Mesothelial cell of epicardium (in vitro differentiated cells): ENCODE measurements at places on chromosomes 1 and 21. TPM values are rescaled to one million over a fixed set of nuclear protein-coding genes. Genes with fewer than 3 reads are reported as not detected.

DHRS3 gene
- 1,067 to 1,086 TPM (median 1,071 TPM) in 3 replicates for total RNA-seq

GNAT2 gene
- 0.36 TPM in 1 of 3 replicates, not detected in the others for total RNA-seq

EFNA3 gene
- total RNA-seq = 14.6 to 17.8 TPM (median 15.4 TPM) in 3 replicates

GRCh38 chr1:158037008-158037865 lies 43.8 kb downstream of the KIRREL1 start:
- no peak for DNase-seq

DNA sequence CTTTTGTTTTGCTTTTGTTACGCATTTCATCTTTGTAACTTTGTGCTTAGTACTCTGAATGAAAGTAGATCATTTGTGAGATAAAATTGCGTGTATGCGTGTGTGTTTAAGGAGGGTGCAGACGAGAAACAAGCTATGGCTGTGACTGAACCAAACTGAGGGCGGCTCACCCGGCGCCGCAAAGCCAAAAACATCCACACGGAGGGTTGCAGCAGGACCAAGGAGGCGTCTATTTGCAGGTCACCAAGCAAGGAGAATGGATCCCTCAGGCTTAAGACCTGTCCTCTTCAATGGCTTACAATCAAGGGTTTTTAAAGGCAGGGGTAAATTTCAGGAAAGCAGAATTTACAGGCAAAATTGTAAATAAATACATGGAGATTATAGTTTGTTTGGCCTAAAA lies 12.8 kb downstream of the GCSAML start:
- no peak for DNase-seq

- no peak for DNase-seq
Measured at GRCh38 chr1:41626146-41626545, 141.7 kb upstream of the EDN2 start.

- DNase-seq = no peak
Measured at GRCh38 chr1:40892354-40892753, 30.2 kb upstream of the CITED4 start.

DNA sequence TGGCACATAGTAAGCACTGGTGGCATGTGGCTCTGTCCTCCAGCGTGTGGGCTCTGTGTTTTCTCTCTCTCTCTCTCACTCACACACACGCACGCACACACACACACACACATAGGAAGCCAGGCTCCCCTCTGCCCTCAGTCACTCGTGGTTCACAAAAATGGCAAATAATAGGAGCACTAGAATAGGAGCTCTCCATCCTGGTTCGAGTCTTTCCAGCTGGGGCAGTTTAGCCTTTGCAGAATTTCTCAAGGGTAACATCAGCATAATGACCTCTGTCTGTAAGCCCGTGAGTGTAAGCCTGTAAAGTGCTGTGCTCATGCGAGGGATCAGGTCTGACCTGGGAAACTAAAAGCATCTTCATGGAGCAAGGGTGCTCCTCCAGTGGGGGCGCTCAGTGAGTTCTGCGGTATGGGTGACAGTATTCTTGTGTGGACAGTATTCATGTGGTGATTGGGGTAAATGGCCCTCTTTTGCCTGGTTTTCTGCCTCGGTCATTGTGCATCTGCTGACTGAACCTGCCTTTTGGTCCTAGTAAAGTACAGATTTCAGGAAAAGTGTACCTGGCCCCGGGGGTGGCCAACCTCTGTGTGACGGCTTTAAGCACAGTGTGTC lies 842 bp upstream of the ZC3H12A start:
- DNase-seq = no peak

DNA sequence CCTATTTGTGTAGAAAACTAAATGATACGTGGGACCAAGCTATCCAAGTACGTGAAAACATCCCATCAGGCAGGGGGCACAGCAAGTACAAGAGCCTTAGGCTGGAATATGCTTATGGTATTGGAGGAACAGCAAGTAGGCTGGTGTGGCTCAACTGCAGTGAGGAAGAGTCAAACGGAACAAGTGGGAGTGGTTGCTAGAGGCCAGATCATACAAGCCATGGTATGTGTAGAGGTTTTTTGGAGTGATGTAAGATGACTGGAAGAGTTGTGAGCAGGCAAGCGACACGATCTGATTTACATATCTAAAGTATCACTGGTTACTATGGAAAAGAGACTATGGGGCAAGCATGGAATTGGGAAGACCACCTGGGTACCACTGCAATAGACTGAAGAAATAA lies 27.8 kb downstream of the ELK4 start:
- no peak for DNase-seq

DNA sequence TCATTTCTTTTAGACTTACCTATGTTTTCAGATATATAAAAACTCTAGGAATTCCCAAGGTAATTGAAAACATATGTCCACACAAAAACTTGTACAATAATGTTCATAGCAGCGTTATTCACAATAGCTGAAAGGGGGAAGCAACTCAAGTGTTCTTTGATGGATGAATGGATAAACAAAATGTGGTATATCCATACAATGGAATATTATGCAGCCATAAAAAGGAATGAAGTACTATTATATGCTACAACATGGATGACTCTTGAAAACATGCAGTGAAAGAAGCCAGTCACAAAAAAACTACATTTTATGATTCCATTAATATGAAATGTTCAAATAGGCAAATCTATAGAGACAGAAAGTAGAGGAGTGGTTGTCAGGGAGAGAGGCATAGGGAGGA lies 62.2 kb upstream of the WDR26 start:
- no peak for DNase-seq

DNA sequence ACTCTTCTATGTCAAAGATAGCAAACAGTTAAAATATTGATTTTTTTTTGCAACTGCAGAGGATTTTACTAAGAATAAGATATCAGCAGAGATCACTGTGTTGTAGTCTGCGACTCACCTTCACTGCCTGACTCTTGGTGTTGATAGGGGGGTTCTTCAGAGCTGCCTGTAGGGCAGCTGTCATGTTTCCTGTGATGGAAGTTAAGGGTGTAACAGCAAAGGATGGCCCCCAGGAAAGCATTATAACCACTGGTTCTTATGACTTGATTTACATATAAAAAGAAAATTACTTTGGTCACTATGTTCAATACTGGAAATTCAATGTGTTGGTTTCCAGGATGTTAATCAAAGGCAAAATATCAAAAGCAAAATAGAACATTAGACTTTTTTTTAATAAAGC lies 2.6 kb downstream of the ARPC5 start:
- DNase-seq = no peak

- no peak for DNase-seq
Measured at GRCh38 chr1:59458884-59459283, 162.0 kb downstream of the FGGY start.

DNA sequence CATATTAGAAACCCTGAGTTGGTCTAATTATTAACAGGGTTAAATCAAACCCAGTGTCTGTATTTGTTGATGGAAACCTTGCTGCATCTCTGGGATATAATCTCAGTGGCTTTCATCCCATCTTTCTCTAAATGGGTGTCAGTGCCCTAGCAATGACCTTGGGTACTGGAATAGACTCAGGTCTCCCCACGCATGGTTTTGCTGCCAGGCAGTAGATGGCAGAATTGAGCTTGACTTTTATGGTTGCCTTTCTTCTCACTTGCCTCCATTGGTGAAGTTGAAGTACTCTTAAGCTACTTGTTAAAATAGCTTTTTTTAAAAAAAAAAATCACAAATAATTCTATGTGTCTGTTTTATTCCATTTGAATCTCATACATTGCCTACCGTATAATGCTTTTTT lies 81.8 kb upstream of the HMCN1 start:
- no peak for DNase-seq

DNA sequence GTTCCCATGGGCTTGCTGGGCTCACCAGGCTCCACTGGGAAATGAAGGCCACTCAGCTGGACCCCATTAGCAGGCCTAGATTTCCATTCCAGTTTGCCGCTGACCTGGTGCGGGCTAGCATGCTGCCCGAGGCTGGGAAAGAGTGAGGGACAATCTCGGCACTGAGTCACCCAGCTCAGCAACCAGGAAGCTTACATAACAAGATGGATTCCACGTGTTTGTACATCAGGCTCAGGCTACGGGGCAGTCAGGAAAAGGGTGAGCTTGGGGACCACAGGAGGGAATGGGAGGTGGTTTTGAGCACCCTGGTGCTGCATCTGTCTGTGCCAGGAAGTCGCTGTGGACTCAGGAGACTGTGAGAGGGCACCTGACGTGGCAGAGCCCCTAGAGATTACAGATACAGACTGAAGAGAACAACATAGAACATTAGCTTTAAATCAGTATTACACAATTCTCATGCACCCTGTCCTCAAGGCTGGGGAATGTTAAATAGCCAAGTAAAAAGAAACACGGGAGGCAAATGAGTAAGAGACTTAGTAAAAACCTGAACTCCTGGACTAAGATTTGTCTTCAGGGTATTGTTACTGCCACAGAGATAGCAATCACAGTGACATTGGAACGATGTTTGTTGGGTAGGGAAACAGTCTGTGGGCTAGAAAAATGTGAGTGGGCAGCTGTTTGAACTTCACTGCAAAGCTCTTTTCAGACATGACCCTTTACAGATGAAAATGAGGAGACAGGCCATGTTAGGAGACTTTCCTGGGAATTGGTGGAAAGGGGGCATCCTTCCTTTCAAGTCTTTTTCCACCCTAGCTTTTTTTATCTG lies 51.1 kb downstream of the GLUL start:
- no peak for DNase-seq

- DNase-seq = no peak
Measured at GRCh38 chr1:36599828-36600227, 117.1 kb upstream of the CSF3R start.

DNA sequence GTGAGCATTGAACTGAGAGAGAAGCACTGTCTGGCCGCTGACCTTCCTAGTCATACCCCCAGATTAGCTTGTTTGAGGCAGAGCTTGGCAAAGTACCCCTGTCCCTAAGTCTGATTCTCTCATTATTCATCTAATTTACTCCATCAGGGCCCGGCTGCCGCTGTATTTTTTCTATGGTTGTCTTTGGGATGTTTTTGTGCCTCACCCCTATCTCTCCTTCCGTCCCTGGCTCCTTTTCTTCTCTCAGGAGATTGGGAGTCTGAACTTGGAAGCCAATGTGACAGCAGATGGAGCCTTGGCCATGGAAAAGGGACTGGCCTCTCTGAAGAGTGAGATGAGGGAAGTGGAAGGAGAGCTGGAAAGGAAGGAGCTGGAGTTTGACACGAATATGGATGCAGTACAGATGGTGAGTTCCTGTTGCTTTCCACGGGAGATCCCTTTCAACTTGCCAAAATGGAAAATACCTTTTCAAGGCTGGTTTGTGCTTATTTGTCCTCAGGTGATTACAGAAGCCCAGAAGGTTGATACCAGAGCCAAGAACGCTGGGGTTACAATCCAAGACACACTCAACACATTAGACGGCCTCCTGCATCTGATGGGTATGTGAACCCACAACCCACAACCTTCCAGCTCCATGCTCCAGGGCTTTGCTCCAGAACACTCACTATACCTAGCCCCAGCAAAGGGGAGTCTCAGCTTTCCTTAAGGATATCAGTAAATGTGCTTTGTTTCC lies 53.9 kb downstream of the LAMC2 start:
- no peak for DNase-seq

DNA sequence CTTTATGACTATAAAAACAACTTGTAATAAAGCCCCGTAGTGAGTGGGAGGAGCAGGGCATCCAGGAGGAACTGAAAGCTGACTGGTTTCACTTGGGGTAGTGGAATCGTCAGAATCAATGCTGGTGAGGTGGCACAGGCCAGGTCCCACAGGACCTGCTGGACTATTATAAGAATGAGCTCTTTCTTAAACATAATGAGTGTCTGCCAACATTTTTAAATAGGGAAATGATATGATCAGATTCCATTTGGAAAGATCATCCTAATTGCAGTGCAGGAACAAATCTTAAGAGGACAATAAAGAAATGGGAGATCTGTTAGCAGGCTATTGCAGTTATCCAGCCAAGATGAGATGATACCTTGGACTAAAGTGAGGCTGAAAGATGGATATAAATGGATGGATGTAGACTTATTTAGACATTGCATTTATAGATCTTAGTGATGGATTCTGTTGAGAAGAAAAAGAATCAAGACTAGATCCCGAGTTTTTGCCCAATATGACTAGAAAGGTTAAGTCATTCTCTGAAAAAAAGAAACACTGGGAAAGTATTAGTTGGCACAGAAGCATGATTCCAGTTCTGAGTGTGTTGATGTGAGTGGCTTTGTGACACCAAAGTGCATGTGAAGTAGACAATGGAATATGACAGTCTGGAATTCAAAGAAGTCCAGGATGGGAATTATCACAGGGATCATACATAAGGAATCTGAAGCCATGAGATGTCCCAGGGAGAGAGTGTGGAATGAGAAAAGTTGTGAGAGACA lies 153.3 kb upstream of the SGIP1 start:
- no peak for DNase-seq
